ENCODE measurements at places on chromosomes 12 and 14. TPM values are rescaled to one million over a fixed set of nuclear protein-coding genes. Genes with fewer than 3 reads are reported as not detected.

GRCh38 chr14:89614009-89614691 lies 197.1 kb upstream of the FOXN3 start:
- DNase-seq, result no peak

DNA sequence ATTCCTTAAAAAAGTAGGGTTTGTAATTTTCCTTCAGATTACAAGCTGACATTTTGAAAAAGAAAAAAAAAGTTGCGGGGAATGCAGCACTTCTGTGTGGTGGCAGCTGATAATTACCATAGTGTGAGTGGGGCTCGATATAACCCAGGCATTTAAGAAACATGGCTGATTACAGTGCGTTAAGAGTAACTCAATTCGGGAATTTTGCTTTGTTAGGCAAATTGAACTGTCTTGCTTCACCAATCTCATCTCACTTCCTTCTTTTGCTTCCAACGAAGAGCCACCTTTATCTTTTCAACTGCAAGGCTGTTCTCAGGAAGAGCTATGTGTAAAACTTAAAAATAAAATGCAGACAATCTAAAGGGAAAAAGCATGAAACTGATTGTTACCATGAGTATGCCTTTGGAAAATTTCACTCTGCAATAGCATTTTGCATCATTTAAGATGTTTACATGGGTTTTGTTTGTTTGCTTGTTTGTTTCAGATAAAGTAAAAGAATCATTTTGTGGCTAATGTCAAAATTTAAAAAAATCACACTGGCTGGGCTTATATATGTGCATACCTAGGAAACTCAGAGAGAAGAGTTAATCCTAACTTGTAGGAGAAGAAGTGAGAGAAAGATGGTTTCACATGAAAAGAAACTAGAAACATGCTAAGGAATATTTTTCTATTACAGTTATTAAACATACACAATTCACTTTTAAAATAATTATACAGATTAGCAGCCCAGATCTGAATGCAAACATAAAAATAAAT lies 295.9 kb upstream of the ATP2B1 start:
- no peak for DNase-seq

The TSPAN9 gene
- total RNA-seq, result 54.4 TPM

GRCh38 chr12:122895320-122895703 lies 612 bp downstream of the VPS37B start:
- no peak for DNase-seq

The ENDOU gene
- total RNA-seq, result 2.9 TPM

DNA sequence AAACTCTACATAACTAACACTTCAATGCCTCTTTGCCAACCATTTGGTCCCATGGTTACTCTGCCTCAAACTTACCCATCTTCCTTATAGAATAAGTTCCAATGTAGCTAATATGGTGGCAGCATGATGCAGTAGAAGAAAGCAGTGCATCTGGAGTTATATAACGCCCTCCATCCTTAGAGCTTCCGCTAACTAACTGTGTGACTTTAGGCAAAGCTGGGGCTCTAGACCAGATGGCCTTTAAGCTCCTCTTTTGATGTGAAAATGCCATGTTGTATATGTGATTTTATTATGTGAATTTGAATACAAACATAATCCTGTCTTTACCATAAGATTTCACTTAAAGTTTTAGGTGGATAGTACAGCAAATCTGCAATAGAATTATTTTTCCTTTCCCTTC lies 6.1 kb downstream of the ABCD2 start:
- peak; percentile 25 for DNase-seq

The ABHD12B gene
- 5.1 TPM for total RNA-seq

The MMP19 gene
- 16.1 TPM for total RNA-seq

DNA sequence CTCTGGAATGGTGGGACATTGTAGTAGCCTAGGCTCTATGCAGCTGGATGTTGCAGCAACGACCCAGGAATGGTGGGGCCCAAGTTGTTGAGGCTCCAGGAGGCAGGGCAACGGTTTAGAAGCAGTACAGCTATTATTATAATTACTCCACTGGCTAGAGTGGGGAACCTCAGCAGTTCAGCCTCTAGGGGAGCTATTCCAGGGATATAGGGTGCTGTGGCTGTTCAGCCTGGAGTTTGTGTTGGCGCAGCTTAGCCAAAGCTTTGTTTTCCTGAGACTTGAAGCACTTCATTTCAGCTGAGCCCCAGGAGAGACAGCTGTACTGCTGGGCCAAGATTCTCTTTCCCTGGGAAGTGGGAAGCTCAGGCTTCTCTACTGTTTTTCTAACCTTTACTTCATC lies 1023.0 kb upstream of the ATXN7L3B start:
- DNase-seq, result no peak

GRCh38 chr12:94987801-94988200 lies 15.7 kb downstream of the NDUFA12 start:
- DNase-seq, result no peak

All from umbilical cord (tissue), 2 donors.